NCI-H2081 treated with DMSO at 0.1 percent for 48 hours (cell line): ENCODE measurements at places on chromosomes 2 and 18.

DNA sequence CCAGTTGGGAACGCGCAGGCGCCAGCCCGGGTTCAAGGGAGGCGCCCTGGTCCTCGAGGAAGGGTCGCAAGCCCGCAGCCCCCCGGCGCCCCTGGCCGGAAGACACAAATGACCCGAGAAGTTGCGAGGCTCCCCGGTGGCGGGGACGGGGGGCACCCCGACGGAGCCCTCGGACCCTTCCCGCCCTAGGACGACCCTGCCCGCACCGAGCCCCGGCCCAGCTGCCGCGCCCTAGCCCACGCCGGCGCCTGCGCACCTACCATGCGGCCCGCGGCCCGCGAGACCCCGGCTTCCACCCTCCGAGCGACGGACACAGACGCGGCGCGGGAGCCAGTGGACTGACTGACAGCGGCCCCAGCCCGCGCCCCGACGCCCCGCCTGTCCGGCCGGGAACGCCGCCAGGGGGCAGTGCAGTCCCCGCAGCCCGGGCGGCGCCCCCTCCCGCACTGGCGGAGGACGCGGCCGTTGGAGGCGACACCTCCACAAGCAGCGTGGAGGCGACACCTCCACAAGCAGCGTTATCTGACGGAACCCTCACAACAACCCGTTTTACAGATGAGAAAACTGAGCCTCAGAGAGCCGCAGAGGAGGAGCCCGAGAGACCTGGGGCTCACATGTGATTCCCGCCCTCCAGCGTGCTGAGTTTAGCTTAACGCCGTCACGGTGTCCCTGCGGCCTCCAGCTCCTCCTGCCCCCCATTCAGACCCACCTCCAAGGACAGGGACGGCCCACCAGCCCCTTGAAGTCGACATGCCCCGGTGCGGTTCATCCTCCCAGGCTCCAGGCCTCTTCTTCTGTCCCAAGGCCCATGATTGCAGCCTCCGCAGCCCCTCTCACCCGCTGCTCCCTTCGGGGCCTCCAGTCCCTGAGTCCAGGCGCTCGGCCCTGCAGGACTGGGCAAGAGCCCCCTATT, at the start of gene NMUR1:
Gene NMUR1 (minus strand): TSS at position 347 of the 913 bp plus-strand sequence. CDS start 84 bp downstream, at position 263.
- no peak for DNase-seq

DNA sequence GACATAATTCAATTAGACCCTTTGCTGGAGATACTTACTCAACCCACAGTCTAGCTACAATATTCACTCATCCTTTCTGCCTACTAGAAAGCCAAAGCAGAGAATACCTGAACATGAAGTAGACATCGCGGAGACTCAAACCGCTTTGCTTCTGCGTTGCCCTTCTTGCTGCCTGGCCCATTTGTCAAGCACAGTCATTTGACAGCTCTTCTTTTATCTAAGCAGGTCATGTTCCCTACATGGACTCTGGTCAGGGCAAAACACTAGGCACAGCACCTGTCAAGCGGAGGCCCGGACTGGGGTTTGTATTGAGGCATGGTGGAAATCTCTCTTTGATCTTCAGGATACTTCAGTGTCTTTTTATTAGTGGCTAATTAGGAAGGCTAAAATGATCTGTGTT, 89.7 kb downstream of the FARSB start:
- DNase-seq, result no peak

DNA sequence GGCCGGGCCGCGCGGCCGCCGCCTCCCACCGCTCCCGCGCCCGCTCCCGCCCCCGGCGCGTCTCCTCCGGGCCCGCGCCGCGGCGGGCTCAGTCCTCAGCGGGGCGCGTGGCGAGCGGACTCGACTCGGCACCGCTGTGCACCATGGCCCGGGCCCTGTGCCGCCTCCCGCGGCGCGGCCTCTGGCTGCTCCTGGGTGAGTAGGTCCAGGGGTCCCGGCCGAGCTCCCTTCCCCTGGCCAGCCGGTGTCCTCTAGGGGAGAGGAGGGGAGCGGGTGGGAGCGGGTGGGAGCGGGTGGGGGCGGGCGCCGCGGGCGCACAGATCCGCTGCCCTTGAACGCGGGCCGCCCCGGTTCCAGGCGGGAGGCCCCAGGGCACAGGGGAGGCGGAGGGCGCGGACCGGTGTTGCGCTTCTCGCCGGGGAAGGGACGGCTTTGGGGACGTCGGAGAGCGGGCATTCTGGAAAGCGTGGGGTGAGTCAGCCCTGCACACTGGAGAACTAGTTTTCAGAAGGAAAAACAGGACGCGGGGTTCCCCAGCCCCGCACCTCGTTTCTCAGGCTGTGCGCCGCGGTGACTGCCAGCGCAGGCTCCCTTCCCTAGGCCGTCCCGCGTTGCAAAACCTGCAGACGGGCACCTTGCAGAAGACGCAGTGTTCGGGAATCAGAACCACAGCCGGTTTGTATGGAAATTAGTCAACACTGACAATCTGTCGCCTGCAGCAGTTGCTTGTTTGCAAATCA, at the start of gene RAMP1:
Gene RAMP1 (plus strand): TSS at position 91 of the 740 bp plus-strand sequence. CDS start 53 bp downstream, at position 144.
- no peak for DNase-seq

DNA sequence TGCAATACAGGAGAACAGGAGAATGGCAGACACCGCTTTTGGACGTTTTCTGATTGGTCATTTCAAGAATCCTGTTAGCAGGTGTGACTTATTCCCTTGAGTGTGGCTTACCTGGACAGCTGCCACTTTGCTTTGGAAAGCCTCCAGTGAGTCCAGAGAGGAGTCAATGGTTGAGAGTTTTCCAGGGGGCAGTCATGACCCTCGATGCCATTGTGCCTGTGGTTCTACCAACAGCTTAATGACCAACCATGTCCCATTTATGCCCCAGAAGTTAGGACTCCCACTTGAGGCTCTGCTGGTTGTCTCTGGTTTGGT, 12.4 kb downstream of the IGFBP2 start:
- DNase-seq, result no peak

GRCh38 chr18:9173770-9174233, 37.2 kb downstream of the ANKRD12 start:
- no peak for DNase-seq

- no peak for DNase-seq
These were observed 103.4 kb upstream of the RASGRP3 start for GRCh38 chr2:33372940-33373553.

DNA sequence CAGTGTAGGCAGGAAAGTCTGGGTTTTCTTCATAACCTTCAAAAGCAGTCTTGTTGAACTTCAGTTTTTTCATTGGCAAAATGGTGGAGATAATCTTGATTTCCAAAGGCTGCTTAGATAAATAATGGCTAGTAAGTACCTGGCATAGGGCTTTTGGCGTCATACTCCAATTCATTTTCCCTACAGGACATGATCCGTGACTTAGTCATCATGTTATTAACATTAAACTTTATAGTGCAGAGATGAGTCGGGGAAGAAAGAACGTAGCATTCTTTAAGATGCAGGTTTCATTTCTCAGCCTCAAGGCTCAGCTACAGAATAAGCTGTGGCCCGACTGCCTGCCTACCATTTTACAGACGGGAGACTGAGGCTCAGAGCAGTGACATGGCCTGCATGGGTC, 64.0 kb downstream of the RALBP1 start:
- DNase-seq, result no peak

- DNase-seq, result no peak
These were observed 592.3 kb downstream of the DCDC2C start for GRCh38 chr2:4295680-4296079.

GRCh38 chr2:218834685-218835084, 3.1 kb upstream of the PRKAG3 start:
- no peak for DNase-seq

DNA sequence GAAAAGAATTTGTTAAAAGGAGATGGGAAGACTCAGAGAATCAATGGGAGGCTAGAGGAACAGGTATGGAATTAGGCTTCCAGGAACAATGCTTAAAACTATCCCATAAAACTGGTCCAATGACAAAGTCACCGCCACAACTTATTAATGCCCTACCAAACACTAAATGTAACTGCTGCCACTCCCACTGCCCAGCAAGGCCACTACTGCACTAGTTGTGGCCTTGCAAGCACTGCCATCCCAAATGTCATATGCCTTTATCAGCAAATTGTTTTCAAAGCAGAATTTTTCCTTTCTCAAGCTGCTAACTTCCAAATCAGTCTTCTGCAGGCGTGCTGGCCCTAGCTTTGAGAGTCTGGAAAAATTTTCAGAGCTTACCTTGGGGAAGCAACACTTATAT, 14.5 kb upstream of the C2orf69 start:
- DNase-seq, result no peak

DNA sequence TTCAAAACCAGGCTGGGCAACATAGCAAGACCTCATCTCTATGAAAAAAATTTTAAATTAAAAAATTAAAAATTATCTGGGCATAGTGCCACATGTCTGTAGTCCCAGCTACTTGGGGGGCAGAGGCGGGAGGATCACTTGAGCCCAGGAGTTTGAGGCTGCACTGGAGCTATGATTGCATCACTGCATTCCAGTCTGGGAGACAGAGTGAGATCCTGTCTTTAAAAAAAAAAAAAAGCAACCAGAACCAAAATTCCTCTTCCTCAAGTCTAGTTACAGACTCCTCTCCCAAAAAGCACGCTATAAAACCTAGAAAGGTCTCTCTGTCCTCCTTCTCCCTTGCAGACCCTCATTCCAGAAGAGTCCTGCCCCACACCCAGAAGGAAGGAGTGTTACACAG, 23.9 kb downstream of the TNFAIP6 start:
- DNase-seq, result no peak

GRCh38 chr2:67965246-67965645, 97.6 kb downstream of the C1D start:
- DNase-seq, result no peak

- DNase-seq, result no peak
These were observed 50.4 kb upstream of the SMIM21 start for GRCh38 chr18:75477900-75478299.

GRCh38 chr2:234483568-234484251, 13.2 kb downstream of the ARL4C start:
- no peak for DNase-seq

GRCh38 chr2:120598416-120598815, 137.3 kb upstream of the GLI2 start:
- no peak for DNase-seq

DNA sequence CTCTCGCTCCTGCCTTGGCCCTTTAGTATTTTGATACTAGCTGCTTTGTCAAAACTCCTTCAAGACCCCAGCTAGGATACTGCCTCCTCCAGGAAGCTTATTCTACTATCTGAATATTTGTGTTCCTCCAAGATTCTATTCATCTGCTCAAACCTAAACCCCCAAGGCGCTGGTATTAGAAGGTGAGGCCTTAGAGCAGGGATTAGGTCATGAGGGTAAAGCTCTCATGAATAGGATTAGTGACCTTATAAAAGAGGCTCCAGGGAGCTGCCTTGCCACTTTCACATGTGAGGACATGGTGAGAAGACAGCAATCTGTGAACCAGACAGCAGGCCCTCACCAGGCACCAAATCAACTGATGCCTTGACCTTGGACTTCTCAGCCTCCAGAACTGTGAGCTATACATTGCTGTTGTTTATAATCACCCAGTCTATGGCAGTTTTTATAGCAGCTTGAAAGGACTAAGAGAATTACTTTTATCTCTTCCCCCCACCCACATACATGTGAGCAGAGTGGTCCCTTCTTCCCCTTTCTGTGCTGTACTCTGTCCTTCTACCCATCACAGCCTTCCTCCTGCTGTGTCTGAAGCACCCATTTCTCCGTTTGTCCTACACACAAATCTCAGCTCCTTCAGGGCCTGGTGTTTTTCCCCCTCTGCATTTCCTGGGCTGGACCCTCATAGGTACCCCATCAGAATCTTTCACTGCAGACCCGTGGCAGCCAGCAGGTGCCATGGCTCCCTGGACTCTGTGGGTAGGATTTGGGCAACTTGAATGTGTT, 54.5 kb downstream of the HS1BP3 start:
- no peak for DNase-seq

- DNase-seq, result no peak
These were observed 493 bp downstream of the UCN start for GRCh38 chr2:27307545-27308358.

DNA sequence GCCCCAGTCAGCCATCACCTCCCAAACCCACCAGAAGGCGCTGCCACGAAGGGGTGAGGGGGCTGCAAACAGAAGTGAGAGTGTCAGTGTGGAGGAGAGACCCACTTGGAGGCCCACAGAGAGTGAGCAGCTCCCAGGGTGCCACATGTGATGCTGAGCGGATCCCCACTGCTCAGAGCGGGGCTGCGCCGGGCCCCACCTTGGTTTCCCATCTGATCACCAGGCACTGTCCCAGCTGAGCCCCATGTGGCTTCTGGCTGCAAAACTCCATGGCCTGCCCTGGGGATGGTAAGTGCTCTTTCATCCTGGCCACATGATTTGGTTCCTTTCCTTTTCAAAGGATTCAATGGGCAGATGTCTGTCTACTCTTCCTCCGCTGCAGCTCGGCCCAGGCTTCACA, 23.8 kb downstream of the SNORC start:
- DNase-seq, result no peak

GRCh38 chr2:24153478-24153877, 21.4 kb upstream of the FAM228A start:
- DNase-seq, result no peak

DNA sequence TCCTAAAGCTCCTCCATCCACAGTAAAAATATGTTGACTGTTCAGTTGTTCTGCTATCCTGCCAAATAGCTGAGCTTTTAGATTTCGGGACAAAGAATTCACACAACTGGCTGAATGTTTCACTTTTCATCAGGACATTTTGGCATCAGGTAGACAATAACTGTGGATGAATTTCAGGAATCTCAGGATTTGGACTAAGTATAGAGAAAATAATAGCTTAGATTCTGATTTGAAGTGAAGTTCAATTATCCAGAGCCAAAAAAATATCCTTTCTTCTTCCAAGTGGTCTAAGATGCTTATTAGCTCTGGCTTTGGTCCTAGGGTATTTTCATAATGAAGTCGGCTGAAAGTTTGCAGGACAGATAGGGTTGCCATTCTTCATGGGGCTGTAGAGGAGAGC, 16.1 kb downstream of the KCNE4 start:
- no peak for DNase-seq

DNA sequence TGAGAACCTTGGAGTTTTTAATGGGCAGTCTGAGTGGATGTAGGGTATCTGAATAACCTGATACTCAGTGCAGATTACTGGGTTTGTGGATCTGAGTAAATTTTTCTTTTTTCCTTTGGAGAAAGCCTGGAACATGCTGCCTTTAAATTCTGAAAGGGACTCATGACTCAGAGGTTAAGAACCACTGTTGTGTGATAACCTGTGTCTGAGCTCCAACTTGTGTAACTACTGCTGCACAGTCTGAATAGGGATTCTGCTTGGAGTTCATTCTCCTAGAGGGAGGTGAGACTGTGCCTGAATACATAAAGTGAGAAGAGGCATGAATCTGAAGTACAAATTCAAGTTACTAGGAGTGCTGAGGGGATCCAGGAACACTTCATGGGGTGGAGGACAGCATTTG, 36.2 kb downstream of the KDM3A start:
- no peak for DNase-seq

DNA sequence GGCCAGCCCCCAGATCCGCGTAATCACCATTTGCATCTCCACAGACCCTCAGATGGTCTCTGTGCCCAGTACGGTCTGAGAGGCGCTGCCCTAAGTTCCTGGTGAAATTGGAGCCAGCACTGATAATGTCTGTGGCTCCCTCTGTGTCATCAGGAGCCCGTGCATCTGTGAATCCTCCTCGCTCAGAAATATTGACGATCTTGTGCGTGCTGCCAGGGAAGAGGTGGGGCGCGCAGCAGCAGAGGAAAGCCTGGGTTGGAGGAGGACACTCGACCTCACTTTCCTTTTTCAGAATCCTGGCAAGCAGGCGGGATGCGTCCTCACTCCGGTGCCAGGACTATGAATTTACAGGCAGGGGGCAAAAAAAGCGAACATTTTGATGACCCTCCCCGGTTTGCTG, 686.1 kb upstream of the SALL3 start:
- no peak for DNase-seq

- no peak for DNase-seq
These were observed 375.8 kb upstream of the LYPD1 start for GRCh38 chr2:133045787-133046186.
